Effector CD4-positive, alpha-beta T cell (primary cell): ENCODE measurements at places on chromosomes 7 and 10.

GRCh38 chr10:70698211-70698610 lies 25.9 kb downstream of the ADAMTS14 start:
- DNase-seq: no peak

- DNase-seq: no peak
Measured at GRCh38 chr7:97439637-97440214, 292.2 kb upstream of the TAC1 start.

DNA sequence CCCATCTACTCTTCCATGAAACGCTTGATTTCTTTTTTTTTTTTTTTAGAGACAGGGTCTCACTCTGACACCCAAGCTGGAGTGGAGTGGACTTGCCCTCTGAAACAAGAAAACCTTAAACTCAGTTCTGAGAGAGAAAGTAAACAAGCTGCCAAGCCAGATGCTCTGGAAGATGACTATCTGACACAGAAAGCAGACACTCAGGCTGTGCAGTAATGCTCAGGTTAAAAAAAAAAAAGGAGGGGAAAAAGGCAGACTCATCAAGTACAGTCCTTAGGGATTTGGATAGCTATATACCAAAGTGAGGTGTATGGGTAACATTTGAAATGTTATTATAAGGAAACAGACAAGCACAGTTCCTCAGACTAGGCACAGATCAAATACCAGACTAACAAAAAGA lies 80.5 kb downstream of the IDE start:
- no peak for DNase-seq

DNA sequence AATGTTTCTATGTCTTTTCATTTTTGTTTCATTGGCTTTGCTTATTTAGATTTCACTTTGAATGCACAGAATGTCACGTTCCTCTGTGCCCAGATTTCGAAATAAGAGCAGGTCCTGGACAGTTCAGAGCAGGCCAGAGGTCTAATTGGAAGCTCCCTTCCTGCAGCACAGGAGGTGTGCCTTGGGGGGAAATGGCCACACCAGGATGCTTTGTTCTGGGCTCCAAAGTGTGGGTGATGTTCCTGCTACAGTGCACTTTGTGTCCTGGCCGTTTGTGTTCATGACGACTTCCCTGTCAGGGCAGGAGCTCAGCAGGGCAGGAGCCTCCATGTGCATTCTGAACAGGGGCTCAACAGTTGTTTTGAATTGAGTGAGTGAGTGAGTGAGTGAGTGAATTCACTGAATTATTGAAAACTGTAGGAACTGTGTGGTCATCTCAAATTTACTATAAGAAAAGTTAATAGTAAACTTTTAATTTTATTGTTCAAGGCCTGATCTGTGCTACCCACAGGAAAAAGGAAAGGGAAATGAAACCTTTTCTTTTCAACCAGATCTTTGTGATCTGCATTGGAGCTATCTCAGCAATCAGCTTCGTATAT lies 109.5 kb upstream of the GJD4 start:
- no peak for DNase-seq

DNA sequence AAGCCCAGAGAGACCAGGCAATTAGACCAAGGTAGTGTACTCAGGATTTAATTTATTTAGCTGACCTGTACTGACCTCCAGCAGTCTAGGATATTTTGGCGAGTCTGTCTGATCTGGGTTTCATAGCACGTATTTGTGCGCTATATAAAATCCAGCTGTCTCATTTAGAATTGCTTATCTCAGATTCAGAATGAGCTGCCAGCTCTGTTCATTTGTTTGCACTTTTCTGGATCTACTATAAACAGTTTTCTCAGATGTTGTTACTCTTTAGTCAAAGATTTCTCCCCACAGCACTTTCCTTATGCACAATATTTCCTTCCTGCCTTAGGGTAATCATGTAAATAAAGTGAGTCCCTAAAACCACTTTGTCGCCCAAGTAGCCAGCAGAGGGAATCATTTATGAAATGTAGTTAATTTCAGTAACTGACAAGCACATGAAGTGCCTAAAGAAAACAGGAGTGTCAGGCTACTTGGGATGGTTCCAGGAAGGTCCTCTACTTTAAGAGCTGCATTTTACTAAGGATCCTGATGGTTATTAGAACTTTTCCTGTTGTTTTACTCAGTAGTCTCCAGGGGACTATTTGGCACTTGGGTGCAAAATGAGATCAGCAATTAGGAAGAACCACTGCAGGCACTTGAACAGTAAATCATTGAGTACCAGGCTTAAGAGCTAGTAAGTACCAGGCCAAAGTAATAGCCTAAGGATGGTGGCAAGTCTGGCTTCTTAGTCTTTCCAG lies 226.4 kb downstream of the TWIST1 start:
- no peak for DNase-seq

- no peak for DNase-seq
Measured at GRCh38 chr7:91918356-91918755, 22.3 kb upstream of the AKAP9 start.

- no peak for DNase-seq
Measured at GRCh38 chr7:93894426-93894825, 3.9 kb upstream of the TFPI2 start.

- no peak for DNase-seq
Measured at GRCh38 chr7:43753843-43754242, 4.6 kb upstream of the BLVRA start.

- no peak for DNase-seq
Measured at GRCh38 chr10:44393834-44394547, 9.1 kb upstream of the CXCL12 start.

- DNase-seq: no peak
Measured at GRCh38 chr10:120328647-120329046, 128.4 kb upstream of the PLPP4 start.

GRCh38 chr7:157750291-157750690 lies 413.5 kb downstream of the DNAJB6 start:
- DNase-seq: no peak

DNA sequence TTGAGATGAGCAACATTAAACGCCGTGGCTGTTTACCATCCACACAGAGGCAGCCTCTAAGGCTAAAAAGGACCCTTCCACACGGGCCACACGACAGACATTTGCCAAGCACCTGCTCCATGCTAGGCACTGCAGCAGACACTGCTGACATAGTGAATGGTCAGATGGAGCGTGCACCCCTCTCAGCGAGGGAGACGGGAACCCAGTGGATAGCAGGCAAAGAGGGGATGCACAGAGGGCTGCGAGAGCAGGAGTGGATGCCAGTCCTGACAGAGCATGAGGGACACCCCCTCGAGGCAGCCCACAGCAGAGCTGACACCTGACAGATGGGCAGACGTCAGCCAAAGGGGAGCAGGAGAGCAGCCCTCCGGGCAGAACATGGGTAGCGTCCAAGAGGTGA lies 5.6 kb upstream of the STK32C start:
- no peak for DNase-seq

DNA sequence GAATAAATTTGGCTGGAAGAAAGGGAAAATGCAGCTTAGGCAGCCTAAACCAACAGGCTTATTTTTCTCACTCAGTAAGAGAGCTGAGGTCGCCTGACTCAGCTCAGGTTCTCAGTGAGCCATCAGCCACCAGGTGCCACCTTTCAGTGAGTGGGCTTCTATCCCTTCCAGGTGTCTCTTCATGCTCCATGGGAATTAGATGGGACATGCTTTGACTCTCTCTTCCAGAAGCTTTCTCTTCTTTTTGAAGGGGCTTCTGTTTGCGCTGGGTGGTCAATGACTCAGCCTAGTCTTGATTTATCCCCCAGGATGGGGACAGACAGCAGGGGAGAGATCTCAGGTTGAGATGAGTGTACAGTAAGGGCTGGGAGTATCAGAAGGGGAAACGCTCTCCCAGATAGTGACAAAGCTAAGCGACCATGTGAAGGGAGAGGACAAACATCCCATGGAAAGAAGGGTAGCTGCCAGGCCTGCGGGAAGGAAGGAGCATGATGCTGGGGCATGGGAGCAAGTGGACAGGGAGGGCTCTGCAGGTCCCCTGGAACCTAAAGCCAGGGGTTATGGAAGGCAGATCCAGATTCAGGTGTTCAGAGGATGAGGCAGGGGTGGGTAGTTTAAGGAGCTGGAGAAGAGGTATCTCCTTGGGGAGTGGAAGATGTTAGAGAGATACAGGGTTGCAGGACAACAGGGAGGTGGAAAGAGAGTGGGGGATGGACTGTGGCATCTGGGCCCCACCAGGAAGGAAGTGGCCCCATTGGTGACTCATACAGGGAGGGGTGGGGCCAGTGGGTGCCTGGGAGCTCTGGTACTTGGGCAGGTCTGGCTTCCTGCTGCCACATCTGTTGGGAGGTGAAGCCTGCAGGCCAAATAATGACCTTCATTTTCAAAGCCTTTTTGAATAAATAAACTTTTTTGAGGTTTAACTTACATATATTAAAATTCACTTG lies 32.5 kb downstream of the OGDH start:
- DNase-seq: peak; percentile 67

DNA sequence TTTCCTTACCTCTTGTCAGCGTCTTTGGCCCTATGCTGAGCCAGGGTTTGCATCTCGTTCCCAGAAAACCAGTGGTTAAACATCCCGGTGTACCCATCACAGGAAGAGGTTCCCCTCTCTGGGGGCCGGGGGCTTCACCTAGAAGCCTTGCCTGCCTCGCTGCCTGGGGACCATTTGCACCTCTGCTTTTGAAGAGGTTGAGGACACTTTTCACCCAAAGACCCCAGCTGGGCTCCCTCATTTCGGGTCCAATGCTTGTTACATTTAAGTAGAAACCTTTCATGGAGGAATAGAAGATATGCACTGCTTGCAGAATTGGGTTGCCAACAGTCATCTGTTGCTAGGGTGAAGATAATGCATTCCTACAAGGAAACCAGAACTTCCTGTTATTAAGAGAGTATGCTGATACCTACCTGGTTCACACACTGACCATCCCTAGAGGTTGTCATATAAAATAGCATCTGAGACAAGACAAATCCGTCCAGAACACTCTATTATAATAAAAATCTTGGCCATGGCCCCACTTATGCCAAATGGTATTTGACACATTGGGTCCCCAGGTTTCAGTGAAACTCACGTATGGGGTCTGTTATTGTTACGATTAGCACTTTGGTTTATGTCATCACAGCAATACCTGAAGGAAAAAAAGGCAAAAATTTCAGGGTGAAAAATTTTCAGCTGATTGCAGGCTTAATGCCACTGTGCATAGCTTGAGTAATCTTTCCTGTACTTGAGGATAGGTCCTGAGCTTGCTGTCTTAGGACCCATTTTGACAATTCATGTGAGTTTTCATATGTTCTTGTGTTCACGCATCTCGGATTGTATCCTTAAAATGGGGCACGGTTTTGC lies 917 bp downstream of the ZNF365 start:
- DNase-seq: no peak

DNA sequence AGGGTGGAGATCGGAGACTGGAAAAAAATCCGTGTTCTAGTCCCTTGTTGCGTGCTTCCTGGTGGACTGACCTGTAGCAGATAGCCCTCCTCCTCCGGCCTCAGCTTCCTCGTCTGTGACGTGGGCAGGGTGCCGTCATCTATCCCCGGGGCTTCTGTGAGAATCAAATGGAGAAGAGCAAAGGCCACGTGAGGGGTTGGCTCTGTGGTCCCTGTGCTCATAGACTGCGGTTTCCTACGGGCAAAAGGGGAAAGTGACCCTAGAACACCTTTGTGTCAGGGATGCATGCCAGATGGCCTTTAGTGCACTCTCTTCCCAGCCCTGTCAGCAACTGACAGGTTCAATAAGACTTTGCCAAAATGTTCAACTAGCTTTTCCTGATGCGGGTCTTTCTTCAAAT lies 33.7 kb downstream of the GRK5 start:
- DNase-seq: no peak

- no peak for DNase-seq
Measured at GRCh38 chr7:49333180-49333881, 409.0 kb downstream of the CDC14C start.

DNA sequence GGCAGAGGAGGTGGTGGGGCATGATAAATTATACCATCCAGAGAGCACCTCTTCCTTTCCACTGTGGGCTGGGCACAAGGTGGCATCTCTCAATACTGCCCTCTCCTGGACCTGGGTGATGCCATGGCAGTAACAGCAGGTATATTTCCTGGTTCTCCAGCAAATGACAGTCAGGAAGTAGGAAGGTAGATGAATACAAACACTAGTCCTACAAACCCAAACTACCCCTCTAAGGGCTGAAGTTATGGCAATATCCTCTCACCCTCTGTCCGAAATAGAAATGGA lies 1004.9 kb downstream of the KCNMA1 start:
- DNase-seq: no peak

DNA sequence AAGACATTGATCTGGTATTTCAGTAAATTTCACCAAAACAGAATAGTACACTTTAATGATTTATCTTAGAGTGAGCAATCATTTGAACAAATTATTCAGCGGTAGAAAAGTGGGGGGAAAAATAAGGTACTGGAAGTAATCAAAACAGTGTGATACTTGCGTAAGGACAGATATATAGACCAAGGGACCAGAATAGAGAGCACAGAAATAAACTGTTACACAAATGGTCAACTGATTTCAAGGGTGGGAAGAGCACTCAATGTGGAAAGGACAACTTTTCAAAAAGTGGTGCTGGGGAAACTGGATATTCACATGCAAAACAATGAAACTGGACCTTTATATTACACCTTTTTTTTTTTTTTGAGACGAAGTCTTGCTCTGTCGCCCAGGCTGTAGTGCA lies 119.9 kb downstream of the NRBF2 start:
- DNase-seq: no peak

- peak; percentile 12 for DNase-seq
Measured at GRCh38 chr7:136009488-136010079, 32.4 kb upstream of the MTPN start.

DNA sequence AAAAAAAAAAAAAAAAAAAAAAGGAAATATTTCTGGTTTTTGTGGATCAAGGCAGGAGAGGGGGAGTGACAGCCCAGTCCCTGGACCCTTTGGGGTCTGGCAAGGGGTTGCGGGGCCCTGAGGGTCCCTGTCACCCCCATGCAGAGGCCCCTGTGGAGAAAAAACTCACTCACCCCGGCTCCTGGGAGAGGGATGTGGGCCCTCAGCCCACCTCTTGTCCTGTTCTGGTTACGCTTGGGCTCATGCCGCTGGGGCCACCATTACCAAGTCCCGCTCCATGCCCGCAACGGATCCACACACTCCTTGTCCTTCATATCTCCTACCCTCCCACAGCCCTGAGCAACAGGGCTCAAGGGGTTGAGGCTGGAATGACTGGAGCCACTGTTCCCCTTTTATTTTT lies 1.0 kb upstream of the TMEM184A start:
- no peak for DNase-seq

- DNase-seq: no peak
Measured at GRCh38 chr10:58212622-58213021, 55.1 kb downstream of the IPMK start.

DNA sequence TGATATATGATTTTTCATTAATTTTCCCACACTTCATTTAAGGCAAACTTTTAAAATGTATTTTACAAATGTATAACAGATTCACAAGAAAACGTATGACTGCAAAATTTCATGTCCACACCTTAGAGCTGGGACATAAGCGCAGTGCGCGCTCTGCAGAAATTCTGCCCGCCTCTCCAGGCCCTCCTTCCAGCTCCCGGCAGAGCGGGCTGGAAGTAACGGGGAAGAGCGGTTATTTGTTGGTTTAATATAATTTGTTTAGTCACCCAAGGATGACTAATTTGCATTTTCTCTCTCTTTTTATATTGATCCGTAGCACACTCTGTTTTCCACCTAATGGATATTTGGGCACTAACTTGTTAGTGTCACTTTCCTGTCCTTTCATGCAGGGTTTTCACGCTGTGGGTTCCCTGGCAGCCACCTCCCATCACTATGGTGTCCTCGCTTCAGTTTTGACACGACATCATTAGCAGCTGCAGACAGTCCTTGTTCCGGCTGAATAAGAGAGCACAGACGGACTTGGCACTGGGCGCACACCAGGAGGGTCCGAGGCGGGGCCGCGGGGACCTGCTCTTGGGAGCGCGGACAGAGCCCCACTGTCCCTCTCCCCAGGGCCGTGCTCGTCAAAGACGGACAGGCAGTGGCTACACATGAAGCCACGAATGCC lies 129.2 kb upstream of the SEC61G start:
- no peak for DNase-seq
